CD8-positive, alpha-beta memory T cell (primary cell): ENCODE measurements at places on chromosomes 3 and 15.

- DNase-seq: no peak
Observed at GRCh38 chr3:59163953-59164352, 114.1 kb upstream of the CFAP20DC start.

- DNase-seq: no peak
Observed at GRCh38 chr3:44132593-44132992, 109.1 kb upstream of the TOPAZ1 start.

DNA sequence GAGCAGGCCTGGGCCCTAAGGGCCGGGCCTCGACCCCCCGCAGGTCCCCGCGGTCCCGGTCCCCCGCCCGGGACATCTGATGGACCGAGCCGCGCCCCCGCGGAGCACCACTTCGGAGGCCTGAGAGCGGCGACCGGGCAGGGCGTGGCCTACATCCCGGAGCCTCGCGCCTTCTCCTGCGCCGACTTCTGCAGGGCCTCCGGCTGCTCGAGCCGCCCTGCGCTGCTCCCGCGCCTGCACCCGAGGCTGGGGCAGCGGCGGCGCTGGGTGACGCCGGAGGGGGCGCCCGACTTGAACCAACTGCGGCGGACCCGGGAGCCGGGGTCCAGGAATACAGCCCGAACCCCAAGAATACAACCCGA, 14.9 kb upstream of the GP9 start:
- DNase-seq: peak; percentile 57

GRCh38 chr3:152399374-152399773, 130.6 kb downstream of the MBNL1 start:
- no peak for DNase-seq

GRCh38 chr15:75229191-75230015, 27.7 kb downstream of the C15orf39 start:
- no peak for DNase-seq

DNA sequence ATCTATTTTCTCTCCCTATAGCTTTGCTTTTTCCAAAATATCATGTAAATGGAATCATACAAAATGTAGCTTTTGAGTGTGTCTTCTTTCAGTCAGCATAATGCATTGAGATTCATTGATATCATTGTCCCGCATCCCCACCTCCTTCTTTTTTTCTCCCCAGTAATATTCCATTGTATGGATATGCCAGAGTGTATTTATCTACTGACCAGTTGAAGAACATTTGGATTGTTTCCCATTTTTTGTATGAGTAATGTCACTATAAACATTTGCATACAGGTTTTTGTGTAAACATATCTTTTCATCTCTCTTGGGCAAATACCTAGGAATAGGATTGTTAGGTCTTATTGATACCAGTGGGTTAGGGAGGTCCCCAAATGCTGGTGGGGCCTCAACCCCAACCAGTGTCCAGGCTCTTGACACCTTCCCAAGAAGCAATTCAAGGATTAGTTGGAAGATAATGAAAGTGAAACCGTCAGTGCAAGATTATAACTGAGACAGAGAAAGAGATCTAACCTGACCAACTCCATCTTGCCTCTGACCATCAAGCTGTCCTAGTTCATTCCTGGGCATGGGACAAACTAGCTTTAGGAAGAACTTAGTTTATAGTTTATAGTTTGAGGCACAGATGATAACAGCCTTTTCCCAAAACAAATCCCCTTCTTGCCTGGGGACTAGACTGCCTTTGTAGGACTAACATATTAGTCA, 7.4 kb upstream of the SLC33A1 start:
- no peak for DNase-seq

- peak; percentile 62 for DNase-seq
Observed at GRCh38 chr3:195906865-195907683, 1.3 kb downstream of the TNK2 start.

GRCh38 chr3:139198929-139199328, 144.9 kb upstream of the MRPS22 start:
- DNase-seq: no peak

- no peak for DNase-seq
Observed at GRCh38 chr3:65659396-65659795, 379.3 kb downstream of the MAGI1 start.

- DNase-seq: no peak
Observed at GRCh38 chr15:34436126-34436955, 1.3 kb downstream of the GOLGA8A start.

DNA sequence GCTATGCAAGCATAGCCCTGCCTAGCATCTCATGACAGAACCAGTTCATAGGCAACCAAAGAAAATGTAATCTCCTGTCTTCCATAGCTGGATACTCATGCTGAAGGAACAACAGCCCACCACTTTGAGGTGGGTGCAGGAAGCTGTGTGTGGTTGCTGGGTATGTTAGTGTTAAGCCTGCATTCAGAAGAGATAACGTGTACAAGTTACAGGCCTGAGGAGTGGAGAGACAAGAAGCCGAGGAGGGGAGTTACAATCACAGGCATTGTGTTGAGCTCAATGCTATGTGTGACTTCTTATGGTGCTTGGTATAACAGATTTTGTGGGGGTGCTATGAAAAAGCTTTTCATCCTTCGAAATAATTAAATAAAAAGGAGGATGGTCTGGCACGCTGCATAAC, 42.8 kb upstream of the SECISBP2L start:
- DNase-seq: no peak

GRCh38 chr15:61036136-61036535, 193.0 kb downstream of the RORA start:
- no peak for DNase-seq
